Posterior vena cava (tissue), 2 donors: ENCODE measurements at places on chromosomes 16 and 17. TPM values are rescaled to one million over a fixed set of nuclear protein-coding genes. Genes with fewer than 3 reads are reported as not detected.

Gene MYH11
- total RNA-seq = 1,932 TPM

GRCh38 chr16:85104821-85105391 lies 7.4 kb downstream of the CIBAR2 start:
- no peak for DNase-seq

- no peak for DNase-seq
These were observed 218.0 kb downstream of the NTN1 start for GRCh38 chr17:9239246-9239792.

Gene ANKRD40CL
- total RNA-seq = not detected

DNA sequence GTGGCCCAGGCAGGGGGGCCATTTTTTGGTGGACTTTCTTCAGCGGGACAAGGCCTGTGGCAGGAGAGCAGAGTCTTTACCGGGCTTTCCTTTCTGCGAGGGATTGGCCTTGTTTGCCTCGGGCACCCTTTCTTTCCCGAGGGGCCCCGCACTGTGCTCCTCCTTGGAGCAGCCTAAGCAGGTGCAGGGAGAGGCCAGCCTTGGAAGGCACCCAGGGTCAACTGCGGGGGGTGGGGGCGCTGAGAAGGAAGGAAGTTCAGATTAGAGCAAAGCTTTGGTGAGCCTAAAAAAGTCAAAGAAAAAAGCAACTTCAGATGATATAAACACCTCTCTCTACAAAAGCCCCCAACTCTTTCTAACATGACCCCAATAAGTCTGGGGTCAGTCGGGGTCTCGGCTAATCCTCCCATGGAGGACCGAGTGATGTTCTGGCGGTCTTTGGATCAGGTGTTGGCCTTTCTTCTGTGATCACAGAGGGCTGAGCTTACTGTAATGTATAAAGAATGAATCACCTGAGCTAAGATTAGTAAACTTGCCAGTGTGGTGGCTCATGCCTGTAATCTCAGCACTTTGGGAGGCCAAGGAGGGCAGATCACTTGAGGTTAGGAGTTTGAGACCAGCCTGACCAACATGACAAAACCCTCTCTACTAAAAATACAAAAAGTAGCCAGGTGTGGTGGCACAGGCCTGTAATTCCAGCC lies 63.0 kb downstream of the PGS1 start:
- DNase-seq = no peak

DNA sequence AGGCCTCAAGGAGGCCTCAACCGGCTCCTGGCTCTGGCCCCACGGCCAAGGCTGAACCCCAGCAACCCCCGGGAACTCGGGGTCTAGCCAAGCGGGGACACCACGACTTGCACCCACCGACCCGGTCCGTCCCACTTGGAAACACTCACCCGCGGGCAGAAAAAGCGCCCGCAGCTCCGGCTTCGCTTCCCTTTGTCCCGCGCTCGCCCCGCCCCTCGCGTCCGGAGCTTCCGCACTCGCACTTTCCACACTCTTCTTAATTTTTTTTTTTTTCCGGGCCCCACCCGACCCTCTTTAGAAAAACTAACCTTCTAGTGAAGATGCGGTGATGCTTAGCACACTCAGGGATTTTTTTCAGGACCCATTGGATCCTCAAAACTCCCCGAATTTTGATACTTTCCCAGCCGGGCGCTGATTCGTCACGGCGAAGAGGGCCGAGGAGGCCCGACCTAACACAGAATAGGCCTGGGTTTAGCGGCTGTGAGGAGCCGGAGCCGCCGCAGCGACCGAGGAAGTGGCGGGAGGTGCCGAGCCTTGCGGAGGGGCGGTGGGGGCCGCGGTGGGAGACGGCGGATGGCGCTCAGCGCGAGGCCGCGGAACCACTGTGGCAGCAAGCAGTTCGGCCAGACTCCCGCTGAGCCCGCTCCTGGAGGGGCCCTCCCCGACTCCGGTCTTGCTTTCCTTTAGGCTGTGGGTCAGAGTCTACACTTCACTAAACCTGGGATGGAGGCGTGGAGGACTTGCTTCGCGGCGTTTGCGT lies at the start of gene SMARCE1:
SMARCE1 (minus strand) TSS at position 195 of the 760 bp plus-strand sequence. CDS start 2,016 bp downstream, outside the sequence.
- DNase-seq = peak; percentile 91

- DNase-seq = no peak
These were observed 2.9 kb upstream of the CRYBA1 start for GRCh38 chr17:29243792-29244191.

Gene TRIM65
- total RNA-seq = 12.8 TPM

Gene CDH1
- total RNA-seq = not detected

- DNase-seq = no peak
These were observed 195.4 kb upstream of the C17orf78 start for GRCh38 chr17:37180376-37180775.

GRCh38 chr16:88651276-88651988 lies 579 bp upstream of the CYBA start:
- peak; percentile 88 for DNase-seq

GRCh38 chr17:14559264-14560119 lies 258.6 kb downstream of the HS3ST3B1 start:
- no peak for DNase-seq

DNA sequence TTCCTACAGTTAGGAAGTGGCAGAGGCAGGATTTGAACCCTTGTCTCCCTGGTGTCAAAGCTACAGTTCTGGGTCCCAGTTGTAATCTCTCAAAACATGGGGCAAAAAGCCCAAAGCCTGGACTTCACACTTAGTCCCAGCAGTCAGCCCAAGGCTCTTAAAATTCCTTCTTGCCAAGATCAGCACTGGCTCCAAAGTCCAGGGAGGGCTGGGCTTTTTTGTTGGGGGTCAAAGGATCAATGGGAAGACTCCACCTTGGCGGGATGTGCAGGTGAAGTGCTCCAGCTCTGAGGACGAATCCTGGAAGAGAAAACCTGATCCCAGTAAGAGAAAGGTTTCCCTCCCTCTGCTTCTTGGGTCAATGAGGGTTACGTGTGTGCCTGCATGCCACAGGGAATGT lies 195.5 kb downstream of the HAPSTR1 start:
- no peak for DNase-seq

- peak; percentile 88 for DNase-seq
These were observed 12.1 kb upstream of the TBX21 start for GRCh38 chr17:47720754-47721533.

Gene ENPP7
- total RNA-seq = not detected

Gene DEXI
- 39.8 TPM for total RNA-seq

GRCh38 chr17:81500047-81500446 lies 12.6 kb downstream of the ACTG1 start:
- no peak for DNase-seq

Gene PRSS36
- 2.9 TPM for total RNA-seq

DNA sequence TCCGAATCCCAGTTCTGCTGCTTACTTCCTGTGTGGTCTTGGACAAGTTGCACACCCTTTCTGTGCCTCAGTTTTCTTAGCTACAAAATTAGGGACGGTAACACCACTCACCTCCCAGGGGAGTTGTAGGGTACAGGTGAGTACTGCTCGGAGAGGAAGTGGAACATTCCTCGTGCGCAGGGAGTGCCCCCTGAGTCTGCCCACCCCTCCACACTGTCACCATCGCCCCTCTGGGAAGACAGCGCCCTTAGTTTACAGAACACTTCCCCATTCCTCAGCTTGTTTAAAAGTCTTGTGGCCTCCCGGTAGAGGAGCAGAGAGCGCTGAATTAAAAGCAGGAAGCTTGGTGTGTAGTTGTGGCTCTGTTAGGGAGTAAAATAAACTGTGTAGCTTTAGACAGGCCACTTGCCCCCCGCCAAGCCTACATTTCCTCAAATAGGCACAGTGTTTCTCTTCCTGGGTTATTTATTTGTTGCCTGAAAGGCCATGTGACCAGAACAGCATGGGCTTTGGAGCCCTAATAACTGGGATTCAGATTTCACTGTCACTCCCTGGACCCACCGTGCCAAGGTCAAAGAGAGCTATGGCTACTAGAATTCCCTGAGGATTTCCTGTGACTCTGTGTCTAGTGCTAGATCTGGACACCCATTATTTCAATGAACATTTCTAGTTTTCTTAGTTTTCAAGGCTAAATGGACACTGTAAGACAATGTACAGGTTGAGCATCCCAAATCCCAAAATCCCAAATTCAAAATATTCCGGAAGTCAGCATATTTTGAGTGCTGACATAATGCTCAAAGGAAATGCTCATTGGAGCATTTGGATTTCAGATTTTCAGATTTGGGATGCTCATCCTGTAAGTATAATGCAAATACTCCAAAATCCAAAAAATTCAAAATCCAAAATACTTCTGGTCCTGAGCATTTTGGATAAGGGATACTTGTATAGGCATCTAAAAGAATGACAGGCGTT lies 372.5 kb downstream of the SNX29 start:
- DNase-seq = no peak

Gene TNK1
- total RNA-seq = 1.8 TPM

GRCh38 chr17:57622683-57623433 lies 122.2 kb downstream of the CCDC182 start:
- DNase-seq = peak; percentile 54

DNA sequence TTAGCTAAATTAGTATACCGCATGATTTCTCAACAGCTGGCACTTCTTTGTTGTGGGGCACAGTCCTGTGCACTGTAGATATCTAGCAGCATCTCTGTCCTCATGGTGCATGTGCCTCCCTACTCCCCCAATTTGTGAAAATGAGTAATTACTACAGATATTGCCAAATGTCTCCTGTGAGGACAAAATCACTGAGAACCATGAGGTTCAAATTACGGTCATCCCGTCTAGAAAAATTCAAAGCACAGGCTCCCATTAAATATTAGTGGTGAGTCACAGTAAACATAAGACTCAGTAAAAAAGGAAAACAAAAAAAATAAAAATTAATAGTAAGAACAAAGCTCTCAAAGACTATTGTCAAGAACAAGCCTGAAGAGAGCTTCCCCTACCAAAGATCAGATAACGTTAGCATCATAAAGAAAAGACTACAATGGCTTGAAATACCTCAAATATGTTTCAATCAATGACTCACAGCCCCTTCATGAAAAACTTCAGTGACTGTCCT lies 57.8 kb downstream of the STH start:
- DNase-seq = no peak

DNA sequence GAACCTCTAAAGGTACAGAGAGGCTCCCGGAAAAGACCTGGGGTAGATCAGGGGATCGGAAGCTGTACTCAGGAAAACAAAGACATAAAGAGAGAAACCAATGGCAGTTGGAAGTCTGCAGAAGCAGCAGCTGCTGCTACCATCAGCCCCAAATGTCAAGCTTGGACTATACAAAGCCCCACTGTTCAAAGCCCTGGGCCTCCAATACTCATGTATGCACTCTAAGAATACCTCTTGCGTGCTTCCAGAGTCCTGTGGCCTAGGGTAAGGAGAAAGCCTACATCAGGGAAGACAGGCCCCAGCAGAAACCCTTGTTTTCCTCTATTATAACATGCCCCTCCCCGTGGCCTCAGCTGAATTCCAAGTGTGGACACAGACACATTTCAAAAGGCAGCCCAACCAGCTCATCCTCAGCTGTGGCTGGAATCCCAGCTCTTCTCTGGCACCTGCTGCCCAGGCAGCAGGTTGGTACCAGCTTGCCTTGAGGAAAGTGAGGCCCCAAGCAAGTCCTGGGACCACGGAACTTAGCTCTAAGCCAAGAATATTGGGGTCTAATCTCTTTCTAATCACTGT lies 19.3 kb upstream of the MTMR4 start:
- no peak for DNase-seq

DNA sequence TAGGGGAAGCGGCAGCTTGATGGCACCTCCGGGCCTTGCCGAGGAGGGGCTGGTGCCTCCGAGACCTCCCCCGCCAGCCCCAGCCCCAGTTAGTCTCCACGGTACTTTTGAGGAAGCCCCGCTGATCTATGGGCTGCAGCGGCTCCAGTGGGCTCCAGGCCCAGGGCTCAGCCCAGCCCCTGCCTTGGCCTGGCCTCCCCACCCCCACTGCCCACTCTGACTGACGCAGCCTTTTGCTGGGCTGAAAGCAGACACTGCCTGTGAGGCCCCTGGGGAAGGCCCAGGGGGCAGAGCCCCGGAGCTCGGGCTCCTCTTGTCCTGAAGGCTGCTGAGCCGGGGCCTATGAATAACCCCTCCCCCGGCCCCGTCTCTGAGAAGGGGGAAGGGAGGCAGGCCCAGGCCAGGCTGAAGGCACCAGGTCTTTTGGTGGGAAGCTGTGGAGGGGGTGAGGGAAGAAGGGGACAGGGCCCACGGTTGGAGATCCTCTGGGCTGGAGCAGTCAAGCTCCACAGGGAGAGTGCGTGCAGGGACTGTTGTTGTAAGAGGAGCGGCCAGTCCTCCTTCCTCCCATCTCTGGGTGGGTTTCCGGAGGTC lies 7.5 kb upstream of the SMTNL2 start:
- DNase-seq = peak; percentile 66

GRCh38 chr17:76152591-76152990 lies 11.5 kb upstream of the FOXJ1 start:
- peak; percentile 67 for DNase-seq

Gene DOC2B
- total RNA-seq = 18.5 TPM

Gene PAQR4
- total RNA-seq = 2.5 TPM

Gene ARHGAP23
- total RNA-seq = 72.9 TPM

- peak; percentile 41 for DNase-seq
These were observed 20.1 kb downstream of the GPRC5B start for GRCh38 chr16:19864566-19864965.

GRCh38 chr16:52193441-52193840 lies 353.5 kb downstream of the TOX3 start:
- no peak for DNase-seq

DNA sequence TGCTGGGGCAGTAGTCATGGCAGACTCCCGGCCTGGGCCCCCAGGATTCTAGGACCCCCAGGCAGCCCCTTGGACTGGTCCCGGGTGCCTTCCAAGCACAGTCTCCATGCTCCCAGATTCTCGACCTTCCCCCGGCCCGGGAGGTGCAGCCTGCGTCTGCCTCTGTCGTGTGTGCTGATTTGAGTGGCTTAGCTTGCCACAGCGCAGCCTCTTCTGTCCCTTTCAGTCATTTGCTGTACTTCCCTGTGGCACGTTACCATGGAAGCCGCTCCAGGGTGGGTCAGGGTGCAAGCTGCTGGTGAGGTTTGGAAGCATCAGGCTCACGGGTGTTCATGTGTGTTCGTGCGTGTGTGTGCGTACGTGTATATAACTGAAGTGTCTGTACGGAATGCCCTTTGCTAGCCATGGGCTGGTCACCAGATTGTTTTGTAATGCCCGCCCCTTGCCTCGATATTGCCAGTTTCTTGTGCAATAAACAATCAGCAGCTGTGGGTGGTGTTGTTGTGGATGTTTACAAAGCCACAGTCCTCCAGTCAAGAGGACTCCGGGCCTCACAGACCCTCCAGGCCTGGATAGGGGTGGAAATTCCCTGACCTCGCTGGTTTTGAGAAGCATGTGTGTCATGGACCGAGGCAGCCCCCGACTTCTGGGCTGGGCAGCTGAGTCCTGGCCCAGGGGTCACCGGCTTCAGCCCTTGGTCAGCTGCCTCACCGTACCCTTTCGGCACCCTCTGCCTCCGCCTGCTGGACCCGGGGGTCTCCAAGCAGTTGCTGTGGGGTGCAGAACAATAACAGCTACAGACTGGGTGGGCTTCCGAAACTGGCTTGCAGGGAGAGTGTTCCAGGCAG lies 9.7 kb upstream of the CLEC18A start:
- DNase-seq = peak; percentile 62
